Stimulated activated CD4-positive, alpha-beta T cell treated with anti-CD3 and anti-CD28 coated beads, Interleukin-4, amount 100 ng/mL, for 24 hours (primary cell): ENCODE measurements at places on chromosomes 16 and 17.

DNA sequence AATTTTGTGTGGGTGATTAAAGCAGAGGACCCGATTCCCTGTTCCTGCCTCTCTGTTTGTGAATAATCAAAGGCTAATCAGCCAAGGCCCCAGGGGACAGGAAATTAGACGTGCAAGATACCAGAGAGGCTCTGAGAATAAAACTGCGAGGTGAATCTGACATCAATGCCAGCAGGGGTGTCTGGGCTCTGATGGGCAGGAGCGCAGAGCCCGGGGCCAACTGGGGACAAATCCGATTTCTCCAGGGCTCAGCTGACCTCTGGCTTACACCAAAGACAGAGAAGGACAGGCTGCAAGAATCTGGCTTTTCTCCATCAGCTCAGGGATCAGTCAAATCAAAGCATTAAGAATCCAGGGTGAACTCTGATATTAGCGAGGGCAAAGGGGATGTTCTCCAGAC is 174.3 kb downstream of the XYLT1 start:
- no peak for DNase-seq

DNA sequence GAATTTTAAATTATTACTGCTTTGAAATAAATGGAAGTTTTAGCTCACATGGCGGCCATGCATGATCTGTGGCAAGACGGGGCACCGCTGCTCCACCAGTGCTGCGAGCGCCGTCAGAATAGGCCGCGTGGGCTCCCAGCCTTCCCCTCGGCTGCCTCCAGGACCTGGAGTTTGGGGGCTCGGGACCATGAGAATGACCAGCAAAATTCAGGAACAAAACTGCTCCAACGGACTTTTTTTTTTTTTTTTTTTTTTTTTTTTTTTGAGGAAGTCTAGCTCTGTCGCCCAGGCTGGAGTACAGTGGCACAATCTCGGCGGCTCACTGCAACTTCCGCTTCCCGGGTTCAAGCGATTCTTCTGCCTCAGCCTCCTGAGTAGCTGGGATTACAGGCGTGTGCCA is 38.3 kb upstream of the AKAP1 start:
- DNase-seq: no peak

DNA sequence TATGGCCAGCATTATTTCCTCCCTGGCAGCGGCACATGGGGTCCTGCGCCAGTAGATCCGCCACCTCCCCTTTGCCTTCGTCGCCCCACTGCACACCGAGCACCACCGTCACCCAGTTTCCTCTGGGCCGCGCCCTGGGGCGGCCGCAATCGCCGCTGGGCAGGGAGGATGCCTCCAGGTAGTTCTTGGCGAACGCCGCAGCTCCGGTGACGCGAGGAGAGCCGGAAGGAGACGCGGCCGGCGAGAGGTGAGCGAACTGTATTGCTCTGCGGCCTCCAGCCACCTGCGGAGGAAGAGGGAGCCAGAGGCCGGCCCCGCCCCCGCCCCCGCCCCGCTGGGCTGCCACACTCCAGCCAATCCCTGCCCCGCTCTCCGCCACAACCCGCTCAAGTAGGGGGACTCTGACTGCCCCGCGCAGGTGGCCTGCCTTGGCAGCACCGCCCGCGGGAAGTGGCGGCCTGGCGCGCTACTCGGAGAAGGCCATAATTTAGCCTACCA is 11.8 kb upstream of the SLFN13 start:
- DNase-seq: peak; percentile 31

DNA sequence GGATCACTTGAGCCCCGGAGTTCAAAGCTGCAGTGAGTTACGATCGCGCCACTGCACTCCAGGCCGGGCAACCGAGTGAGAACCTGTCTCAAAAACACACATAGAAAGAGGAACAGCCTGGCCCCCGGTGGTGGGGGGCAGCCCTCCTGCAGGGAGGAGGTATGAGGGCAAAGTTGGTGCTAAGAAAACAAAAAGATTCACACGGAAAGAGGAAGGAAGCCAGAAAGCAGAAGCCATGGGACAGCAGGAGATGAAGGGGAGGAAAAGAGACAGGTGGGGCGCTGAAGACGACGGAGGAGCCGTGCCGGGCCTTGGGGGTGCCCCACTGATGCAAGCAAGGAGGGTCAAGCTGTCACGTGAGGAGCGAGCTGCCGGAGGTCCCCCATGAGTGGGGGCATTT is 8.2 kb upstream of the C16orf74 start:
- no peak for DNase-seq

- no peak for DNase-seq
Measured at GRCh38 chr17:9648521-9649110, 3.3 kb downstream of the USP43 start.

DNA sequence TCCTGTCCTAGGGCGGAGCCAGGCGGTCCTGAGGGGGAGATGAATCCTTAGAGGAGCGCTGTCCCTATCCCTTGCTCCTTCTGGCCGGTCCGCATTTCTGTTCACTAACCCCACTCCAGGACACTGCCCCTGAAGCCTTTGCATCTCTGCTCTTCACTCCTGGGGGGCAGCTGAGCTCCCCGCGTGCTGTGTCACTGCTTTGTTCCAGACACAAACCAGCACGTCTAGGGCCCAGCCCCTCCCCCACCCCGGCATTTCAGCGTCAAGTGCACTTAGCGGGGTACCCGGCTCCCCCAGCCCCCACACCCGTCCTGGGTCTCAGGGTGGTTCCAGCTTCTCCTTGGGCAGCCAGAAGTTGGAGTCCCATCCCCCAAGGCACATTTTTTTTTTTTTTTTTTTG is 8.9 kb downstream of the CORO6 start:
- DNase-seq: no peak

DNA sequence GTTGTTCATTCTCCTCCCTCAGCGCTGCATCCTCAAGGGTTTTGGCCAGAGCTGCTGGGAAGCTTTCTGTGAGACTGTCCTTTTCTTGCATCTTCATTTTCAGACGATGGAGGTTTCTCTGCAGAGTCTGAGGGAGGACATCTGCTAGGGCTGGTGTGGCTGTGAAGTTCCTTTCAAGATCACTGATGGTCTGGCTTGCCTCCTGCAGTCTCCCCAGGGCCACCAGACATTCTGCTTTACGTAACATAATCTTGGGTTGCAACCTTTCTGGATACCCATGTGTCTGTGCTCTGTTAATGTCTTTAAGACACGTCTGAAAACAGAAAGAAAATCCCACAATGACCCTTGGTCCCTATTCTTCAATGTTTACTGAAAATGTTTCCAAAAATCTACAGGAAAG is 29.0 kb downstream of the SMYD4 start:
- no peak for DNase-seq

DNA sequence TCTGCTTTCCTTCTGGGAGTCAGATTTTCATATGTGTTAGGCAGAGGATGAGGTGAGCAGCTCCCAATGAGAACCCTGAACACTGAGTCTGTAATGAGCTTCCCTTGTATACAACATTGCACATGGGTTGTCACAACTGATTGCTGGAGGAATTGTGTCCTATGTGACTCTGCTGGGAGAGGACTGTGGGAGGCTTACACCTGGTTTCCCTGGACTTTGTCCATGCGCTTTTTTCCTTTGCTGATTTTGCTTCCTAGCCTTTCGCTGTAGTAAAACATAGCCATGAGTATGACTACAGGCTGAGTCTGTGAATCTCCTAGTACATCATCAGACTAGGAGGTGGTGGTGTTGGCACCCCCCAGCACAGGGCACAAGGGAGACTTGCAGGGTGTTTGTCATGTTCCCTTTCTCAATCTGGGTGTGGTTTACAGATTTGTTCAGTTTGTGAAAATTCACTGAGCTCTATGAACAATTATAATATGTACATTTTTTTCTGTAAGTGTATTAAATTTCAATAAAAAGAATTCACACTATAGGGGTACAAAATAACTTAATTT is 1.7 kb upstream of the PLK1 start:
- no peak for DNase-seq

GRCh38 chr17:39187152-39187830 is 10.2 kb downstream of the CACNB1 start:
- DNase-seq: no peak

DNA sequence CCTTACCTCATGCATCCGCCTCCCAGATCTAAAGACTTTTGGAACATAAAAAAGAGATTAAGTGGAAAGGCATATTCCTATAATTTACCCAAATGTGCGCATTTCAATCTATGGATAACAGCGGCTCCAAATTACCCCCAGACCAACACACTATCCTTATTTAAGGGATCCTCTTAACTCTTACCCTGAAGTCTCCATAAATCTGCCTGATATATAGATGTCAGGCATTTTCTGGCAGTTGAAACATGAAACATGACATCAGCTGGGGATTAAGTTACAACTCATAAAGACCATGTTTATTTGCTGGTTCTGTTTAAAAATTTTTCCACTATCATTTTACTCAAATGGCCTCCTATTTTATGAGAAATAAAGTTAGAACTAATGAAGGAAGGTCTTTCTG is 478.5 kb upstream of the SALL1 start:
- DNase-seq: no peak

DNA sequence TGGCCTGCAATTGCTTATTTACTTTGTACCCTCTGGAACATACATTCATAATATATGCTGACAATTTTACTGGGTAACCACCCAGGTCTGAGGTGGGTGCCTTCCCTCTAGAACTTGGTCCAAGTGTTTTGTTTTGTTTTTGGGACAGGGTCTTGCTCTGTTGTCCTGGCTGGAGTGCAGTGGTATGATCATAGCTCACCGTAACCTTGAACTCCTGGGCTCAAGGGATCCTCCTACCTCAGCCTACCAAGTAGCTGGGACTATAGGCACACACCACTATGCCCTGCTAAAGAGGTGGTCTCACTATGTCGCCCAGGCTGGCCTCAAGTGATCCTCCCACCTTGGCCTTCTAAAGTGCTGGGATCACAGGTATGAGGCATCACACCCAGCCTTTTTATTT is 11.2 kb upstream of the CTCF start:
- DNase-seq: no peak

DNA sequence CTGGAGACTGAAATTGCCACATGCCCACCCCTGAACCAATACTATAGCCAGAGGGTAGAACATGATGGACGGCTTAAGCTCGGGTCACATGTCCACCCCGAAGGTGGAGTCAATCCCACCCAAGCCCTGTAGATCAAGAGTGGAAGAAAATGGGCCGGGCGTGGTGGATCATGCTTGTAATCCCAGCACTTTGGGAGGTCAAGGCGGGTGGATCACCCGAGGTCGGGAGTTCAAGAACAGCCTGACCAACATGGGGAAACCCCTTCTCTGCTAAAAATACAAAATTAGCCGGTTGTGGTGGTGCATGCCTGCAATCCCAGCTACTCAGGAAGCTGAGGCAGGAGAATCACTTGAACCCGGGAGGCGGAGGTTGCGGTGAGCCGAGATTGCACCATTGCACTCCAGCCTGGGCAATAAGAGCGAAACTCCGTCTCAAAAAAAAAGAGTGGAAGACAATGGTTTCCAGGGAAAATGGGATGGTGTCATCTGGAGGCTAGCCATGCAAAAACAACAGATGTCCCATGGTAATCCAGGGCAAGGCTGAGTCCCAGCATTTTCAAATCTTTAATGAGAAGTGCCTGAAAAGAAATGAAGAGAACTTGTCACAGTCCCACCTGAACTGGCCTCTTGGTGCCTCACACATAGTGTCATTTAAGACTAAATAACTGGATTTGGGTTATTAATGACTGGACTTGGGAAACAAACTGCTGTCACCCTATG is 30.1 kb downstream of the CD300LF start:
- no peak for DNase-seq

DNA sequence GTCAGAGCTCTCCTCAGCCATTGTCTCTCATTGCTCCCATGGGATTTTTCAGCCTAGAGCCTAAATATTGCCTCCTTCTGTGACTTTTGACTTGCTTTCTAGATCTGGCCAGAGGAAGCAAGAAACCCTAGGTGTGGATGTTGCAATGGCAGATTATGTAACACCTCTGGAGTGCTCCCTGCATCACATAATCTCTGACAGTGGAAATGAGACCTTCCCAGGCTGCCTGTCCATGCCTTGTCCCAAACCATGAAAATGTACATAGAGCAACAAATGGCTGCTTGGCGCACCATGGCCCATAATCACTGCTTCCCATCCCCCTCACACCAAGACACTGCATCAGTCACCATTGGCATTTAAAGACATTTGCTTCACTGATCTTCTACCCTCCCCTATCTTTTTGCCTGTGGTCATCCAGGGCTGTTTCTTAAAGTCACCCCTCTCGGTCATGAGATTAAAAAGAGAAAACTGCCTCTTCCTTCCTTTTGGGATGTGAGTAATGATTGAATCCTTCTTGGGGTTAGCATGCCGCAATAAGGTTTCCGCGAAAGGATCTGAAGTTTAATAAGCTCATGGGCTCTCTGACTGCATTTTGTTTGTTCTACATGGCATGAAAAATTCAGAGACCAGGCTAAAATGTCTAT is 34.2 kb upstream of the CCL2 start:
- no peak for DNase-seq

GRCh38 chr17:68290955-68291835 is at the start of the genes ARSG and SLC16A6:
Gene ARSG, plus strand, starts transcription at chr17:68291495. Its CDS starts 15,999 bp downstream, at chr17:68307494.
Gene SLC16A6, minus strand, starts transcription at chr17:68291127. Its CDS starts 12,807 bp downstream, at chr17:68278320.
- peak; percentile 83 for DNase-seq
